ENCODE measurements at places on chromosomes 5 and 9.

- DNase-seq, result no peak
These were observed 112.8 kb upstream of the SAP30L start for GRCh38 chr5:154333016-154333415.

GRCh38 chr5:62124266-62124665 lies 181.7 kb upstream of the KIF2A start:
- DNase-seq, result no peak

DNA sequence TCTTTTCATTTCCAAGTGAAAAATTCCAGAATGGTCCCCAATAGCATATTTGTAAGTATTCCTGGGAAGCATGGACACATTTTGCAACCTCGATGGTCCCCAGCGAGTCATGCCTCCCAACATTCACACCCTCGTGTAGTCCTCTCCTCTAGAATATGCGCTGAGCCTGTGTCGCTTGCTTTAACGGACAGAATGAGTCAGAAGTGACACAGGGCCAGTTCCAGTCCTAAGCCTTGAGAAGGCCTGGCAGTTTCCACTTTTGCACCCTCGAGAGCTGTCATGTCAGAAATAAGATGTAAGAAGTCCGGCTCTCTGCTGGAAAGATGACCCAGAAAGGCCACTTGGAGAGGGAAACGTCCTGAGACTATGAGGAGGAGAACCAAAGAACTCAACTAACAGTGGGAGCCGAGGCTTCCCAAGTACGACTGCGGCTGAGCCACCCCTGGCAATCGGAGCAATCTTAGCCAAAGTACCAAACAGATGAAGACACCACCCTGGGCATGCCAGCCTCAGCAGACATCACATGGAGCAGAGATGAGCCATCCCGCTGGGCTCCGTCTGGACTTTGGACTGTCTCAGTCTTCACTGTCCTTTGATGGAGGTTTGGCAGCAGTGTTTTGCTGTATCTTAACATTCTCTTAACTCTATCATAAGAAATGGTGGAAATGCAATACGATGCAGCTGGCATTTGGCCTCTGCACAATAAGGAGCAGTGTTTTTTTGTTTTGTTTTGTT lies 42.6 kb upstream of the GFPT2 start:
- no peak for DNase-seq

GRCh38 chr5:4879693-4880303 lies 260.3 kb upstream of the ADAMTS16 start:
- DNase-seq, result no peak

- DNase-seq, result no peak
These were observed 1165.3 kb downstream of the TAF11L14 start for GRCh38 chr5:18799482-18800128.

GRCh38 chr5:7471710-7472109 lies 75.8 kb downstream of the ADCY2 start:
- no peak for DNase-seq

- DNase-seq, result no peak
These were observed 88.9 kb downstream of the NUDT12 start for GRCh38 chr5:103473725-103474124.

GRCh38 chr5:14472986-14473567 lies 108.5 kb upstream of the OTULINL start:
- no peak for DNase-seq

- no peak for DNase-seq
These were observed 50.9 kb downstream of the GOLPH3 start for GRCh38 chr5:32123058-32123805.
